ENCODE measurements at places on chromosomes 1 and 21.

GRCh38 chr1:113868387-113869083 is 3.0 kb downstream of the PTPN22 start:
- DNase-seq, result no peak

GRCh38 chr1:1891349-1892078 is 627 bp upstream of the GNB1 start:
- DNase-seq, result no peak

DNA sequence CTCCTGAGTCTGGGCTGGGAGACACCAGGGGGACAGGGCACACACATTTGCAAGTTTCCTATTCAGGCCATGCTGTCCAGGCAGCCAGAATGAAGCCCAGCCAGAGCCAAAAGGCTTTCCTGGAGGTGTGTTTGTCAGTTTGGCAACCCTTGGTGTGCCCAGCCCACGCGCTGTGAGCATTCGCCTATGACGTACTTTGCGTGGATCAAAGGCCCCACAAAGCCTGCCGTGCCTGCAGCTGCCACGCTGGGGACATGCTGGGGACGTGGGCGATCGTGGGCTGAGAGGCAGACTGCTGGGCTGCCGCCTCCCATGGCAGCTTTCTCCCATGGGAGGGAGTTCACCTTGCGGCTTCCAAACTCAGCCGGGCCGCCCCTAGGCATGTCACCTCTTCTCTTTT is 57.5 kb downstream of the CD247 start:
- DNase-seq, result no peak

DNA sequence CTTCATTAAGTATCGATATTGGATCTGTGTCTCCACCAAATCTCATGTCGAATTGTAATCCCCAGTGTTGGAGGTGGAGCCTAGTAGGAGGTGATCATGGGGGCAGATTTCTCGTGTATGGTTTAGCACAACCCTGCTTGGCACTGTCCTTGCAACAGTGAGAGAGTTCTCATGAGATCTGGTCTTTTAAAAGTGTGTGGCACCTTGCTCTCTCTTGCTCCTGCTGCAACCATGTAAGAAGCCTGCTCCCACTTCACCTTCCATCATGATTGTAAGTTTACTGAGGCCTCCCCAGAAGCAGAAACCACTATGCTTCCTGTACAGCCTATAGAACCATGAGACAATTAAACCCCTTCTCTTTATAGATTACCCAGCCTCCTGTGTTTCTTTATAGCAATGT is 424.4 kb downstream of the NPHP4 start:
- DNase-seq, result no peak

DNA sequence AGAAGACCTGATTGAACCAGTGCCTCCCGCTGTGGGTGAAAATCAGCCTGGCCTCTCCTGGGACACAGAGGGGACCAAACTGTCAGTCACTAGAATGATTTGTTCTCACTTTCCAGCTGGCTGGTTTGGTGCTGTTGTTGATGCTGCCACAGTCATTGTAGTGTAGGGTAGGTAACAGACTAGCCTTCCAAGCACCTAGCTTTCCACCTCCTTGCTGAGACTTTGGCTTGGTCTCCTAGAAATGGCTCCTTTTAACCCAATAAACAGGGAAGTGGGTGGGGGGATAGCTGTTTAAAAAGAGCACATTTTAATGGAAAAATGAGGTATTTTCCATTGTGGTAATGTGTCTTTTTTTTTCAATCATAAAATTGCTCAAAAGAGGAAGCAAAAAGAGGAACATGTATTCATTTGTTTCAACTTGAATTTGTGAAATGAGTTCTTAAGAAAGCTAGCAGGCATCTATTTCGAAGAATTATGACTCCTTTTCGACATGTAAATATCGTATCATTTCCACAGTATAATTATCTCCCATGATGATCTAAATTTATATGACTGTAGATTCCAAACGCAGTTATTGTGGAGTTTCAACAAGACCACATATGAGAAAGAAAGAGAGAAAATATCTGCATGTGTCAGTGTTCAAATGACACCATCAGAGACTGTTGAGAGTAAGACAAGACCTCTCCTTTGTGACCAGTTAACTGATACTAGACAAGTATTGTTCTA is 190.1 kb downstream of the HLX start:
- DNase-seq, result no peak

DNA sequence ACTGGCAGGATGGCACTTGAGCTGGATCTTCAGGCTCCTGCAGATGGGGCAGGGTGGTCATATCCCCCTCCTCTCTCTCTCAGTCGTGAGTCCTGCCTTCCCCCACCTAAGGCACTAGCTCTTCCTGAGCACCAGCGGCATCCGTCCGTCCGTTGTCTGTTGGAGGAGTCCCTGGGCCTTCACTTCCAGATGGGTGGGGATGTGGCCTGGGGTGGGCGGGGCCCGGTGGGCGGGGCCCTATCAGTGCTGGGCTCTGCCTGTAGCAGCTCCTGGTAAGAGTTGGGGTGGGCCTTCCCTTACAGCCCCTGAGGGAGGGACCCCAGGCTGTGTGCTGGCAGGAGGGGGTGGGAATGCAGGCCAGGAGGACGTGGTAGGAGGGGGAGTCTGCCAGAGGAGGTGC is 10.3 kb downstream of the LDLRAD2 start:
- DNase-seq, result no peak

- no peak for DNase-seq
These were observed 219.5 kb downstream of the HLX start for GRCh38 chr1:221098471-221099405.

- DNase-seq, result peak; percentile 97
These were observed 187.2 kb downstream of the PCP4 start for GRCh38 chr21:40054403-40054802.

- no peak for DNase-seq
These were observed 1.2 kb upstream of the ZBTB40 start for GRCh38 chr1:22450351-22451021.

GRCh38 chr1:97123717-97124431 is 402.3 kb downstream of the PTBP2 start:
- DNase-seq, result no peak

- DNase-seq, result no peak
These were observed 188.3 kb upstream of the MAP1LC3C start for GRCh38 chr1:242187171-242187570.

DNA sequence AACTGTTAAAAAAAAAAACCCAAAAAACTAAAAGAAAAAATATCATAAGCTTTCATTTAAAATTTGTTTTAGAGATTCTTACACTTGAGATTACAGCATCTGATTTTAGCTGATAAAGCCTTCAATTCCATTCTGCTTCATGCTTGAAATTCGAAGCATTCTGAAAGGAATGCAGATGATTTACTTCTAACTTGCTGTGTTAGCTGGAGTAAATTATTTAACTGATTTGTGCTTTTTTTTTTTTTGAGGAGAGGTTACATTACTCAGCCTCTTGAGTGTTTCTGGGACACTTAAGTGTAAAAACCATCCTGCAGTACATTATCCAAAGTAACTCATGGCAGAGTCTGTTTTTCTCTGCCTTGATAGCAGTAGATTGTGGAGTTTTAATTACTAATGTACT is 4.5 kb upstream of the TRIM67 start:
- DNase-seq, result no peak

DNA sequence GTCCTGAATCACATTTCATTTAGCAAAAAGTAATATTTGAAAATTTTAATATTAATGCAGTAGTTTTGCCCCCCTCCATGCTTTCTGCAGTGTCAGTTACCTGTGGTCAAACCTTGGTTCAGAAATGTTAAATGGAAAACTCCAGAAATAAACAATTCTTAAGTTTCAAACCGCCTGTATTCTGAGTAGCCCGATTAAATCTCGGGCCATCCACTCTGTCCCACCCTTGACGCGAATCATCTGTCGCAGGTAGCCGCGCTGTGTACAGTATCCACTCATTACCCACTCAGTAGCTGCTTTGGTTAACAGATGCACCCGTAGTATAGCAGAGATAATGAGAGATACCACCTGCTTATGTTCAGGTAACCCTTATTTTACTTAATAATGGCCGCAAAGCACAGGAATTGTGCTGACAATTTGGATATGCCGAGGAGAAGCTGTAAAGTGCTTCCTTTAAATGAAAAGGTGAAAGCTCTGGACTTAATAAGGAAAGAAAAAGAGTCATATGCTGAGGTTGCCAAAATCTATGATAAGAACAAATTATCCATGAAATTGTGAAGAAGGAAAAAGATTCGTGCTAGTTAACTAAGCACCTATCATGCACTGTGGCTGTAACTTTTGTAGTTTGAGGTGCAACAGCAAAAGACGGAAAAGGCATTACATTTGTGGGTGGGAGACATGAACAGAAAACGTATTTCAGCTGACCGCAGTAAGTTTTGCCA is 889 bp upstream of the SCYL3 start:
- DNase-seq, result no peak

- DNase-seq, result no peak
These were observed 70.2 kb downstream of the BACH1 start for GRCh38 chr21:29368906-29369305.

- DNase-seq, result no peak
These were observed 119.5 kb downstream of the TBX19 start for GRCh38 chr1:168400139-168400538.

DNA sequence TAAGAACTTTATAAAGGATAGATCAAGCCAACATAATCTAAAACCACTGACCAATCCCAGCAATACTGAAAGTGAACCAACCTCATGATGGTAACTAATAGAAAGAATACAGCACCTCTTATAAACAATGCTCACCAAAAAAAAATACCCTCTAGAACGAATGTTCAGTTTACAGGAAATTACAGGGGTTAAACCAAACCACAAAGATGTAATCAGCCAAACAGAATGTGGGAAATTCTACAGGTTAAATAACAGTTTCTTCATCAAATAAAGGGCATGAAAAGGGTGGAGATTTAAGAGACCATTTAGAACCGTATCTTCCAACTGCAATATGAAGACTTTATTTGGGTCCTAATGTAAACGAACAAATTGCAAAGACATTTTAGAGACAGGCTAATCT is 30.4 kb downstream of the ARID4B start:
- no peak for DNase-seq

- no peak for DNase-seq
These were observed 7.0 kb downstream of the RD3 start for GRCh38 chr1:211484755-211485479.

DNA sequence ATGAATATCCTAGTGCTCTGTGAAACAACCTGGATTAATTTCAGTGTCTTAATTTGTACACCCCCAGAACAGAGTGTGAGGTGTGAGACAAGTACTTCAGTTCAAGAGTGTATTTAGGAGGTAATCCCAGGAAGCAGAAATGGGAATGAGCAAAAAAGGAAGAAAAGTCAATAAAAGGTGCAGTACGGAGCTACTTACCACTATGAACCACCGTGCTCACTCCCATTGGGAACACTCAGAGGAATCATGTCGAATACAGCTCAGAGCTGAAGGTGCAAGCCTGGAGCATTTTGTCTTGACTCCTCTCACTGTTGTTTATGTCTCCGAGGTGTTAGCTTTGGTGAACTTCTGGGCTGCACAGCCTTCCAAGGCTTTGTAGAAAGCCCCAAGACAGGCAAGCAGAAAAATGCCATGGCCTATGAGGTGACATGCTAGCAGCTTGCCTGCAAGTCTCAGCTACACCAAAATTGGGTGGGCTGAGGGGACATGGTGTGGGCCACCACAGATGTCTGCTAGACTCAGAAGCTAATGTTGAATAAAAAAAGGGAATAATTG is 7.4 kb upstream of the SVBP start:
- no peak for DNase-seq

DNA sequence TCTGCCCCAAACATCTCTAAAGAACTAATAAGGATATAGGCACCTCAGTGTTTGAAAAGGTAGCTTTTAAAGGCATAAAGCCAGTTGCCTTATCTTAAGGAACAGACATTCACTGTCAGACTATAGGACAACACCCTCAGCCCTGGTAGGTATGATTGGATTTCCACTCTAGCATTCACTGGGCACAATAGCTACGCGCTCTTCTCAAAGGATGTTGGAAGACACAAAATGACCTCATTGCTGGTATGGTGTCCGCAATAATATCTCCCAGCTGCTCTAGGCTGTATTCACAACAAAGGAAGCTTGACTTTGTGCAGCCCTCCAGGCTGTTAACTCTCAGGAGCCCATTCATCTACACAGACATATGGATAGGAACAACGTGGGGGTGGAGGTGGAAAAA is 119.4 kb upstream of the CXADR start:
- DNase-seq, result peak; percentile 59

- no peak for DNase-seq
These were observed 13.5 kb upstream of the LGR6 start for GRCh38 chr1:202179828-202180750.

- no peak for DNase-seq
These were observed 76.2 kb downstream of the MDM4 start for GRCh38 chr1:204592246-204592948.

DNA sequence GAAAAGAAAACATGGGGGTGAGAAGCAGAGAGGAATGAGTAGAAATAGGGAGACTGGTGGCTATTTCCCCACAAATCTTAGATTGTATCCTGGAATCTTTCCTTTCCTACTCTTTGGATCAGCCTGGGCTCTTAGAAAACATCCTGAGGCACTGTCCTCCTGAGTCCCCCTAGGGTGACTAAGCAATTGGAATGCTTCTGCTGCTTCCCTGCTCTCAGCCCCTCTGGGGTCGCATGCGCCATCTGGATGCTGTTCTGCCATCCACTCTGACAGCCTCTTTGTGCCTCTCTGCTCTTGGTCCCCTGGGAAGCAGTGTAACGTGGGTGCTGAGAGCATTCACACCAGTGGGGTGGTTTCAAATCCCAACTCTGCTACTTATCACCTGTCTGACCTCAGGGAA is 443.0 kb downstream of the SIPA1L2 start:
- DNase-seq, result no peak

DNA sequence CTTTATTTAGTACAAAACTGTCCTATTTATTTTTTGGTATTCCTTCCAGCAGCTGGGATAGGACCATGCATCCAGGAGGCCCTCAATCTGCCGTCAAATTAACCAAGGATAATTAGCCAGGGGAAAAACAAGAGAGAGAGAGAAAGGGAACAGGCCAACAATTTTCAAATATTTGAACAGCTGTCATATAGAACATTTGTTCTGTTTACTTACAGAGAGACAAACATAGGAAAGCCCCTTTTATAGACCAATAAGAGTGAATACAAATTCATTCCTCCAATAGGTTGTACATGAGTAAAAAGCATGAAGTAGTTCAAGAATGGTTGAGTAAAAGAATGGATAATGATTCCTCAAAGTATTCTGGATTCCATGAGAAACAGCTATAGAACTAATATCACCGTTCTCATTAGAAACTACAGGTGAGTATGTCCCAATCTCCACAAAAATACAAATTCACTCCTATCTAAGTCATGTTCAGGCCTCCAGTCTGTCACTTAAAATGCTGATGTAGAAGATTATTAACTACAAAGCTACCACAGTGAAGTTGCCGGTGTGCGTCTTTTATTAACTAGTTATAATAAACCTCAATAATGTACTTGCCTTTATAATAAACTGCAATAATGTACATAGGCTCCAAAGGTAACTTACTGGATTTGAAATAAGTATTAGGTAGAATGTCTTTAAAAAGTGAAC is 64.8 kb upstream of the GNG4 start:
- no peak for DNase-seq

GRCh38 chr1:156676820-156677615 is at the start of gene NES:
Gene NES (minus strand): TSS chr1:156677407. CDS start chr1:156677264, 143 bp downstream.
- DNase-seq, result no peak

GRCh38 chr1:45317166-45317565 is 9.5 kb upstream of the HPDL start:
- DNase-seq, result no peak

Measured in NCI-H187 treated with DMSO at 0.1 percent for 48 hours (cell line).